ENCODE measurements at places on chromosomes 13 and 19.

DNA sequence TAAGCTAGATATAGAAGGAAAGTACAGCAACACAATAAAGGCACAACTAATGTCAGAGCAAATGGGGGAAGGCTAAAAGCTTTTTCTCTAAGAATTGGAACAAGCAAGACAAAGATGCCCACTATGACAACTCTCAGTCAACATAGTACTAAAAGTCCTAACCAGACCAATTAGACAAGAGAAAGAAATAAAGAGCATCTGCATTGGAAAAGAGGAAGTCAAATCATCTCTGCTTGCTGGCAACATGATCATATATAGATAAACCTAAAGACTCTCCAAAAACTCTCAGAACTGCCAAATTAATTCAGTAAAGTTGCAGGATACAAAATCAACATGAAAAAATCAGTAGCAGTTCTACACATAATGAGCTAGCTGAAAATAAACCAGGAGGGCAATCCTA lies 542.0 kb downstream of the DIAPH3 start:
- no peak for DNase-seq

DNA sequence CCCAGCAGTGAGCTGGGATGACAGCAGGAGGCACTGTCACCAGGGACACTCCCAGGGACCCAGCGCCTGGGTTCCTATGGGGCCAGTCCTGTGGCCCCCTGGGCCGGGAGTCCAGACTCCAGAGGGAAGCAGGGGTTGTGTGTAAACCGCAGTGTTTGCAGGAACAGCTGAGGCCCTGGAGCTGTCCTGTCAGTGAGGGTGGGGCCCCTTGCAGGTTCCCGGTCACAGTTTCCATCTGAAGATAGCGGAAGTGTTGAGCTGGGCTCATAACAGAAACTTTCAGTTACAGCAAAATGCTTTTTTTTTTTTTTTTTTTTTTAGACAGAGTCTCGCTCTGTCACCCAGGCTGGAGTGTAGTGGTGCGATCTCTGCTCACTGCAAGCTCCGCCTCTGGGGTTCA lies 17.7 kb upstream of the CSNK1G2 start:
- DNase-seq = no peak

DNA sequence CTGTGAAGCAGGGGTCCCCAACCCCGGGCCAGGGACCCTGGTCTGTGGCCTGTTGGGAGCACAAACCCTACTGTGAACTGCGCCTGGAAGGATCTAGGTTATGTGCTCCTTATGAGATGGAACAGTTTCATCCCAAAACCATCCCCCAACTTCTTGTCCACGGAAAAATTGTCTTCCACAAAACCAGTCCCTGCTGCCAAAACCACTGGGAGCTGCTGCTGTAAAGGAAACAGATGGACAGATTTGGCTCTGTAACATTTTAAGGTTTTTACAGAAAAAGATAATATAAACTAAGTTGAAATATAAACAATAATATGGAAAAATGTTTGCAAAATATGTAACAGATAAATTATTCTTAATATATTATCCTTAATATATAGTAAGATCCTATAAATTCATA lies 73.7 kb downstream of the COG6 start:
- no peak for DNase-seq

DNA sequence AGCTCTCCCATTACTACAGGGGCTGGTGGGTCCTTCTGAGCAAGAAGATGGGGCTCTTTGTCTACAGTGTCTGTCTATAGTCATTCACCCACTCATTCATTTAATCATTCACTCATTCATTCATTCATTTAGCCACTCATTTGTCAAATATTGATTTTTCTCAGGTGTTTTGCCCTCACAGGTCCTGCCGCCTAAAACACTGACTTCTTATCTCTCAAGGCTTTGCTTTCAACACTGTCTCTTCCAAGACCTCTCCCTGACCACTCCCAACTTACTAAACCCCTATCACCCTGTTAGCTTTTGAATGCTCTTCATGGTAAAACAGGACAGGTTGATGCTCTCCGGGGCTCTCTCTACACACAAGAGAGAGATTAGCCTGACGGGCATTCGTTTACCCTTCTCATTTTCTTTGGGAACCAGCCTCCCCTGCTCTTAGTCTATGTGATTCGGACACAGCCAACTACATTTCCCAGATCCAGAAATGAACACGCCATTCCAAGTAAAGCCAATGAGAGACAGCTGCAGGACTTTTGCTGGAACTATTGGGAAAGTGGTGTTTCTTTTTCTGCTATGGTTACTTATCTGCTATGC lies 22.7 kb downstream of the FAM187B start:
- no peak for DNase-seq

- no peak for DNase-seq
Measured at GRCh38 chr19:19513682-19514081, 1.7 kb downstream of the TSSK6 start.

DNA sequence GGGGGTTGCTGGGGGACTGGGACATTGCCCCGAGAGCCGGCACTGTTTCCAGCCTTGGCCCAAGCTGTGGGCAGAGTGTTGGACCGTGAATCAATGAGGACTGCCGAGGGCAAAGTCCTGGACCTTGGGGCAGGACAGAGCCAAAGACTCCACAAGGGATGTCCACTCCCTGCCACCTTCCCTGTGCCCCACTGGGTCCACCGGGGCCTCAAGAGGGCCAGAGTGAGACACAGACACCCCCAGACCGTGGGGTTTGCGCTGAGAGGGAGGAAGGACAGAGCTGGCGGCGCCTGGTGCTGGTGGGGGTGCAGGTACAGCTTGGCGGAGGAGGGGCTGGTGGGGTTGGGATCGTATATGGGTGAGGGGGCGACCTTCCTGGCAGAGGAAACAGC lies 11.8 kb downstream of the MAST3 start:
- DNase-seq = no peak

DNA sequence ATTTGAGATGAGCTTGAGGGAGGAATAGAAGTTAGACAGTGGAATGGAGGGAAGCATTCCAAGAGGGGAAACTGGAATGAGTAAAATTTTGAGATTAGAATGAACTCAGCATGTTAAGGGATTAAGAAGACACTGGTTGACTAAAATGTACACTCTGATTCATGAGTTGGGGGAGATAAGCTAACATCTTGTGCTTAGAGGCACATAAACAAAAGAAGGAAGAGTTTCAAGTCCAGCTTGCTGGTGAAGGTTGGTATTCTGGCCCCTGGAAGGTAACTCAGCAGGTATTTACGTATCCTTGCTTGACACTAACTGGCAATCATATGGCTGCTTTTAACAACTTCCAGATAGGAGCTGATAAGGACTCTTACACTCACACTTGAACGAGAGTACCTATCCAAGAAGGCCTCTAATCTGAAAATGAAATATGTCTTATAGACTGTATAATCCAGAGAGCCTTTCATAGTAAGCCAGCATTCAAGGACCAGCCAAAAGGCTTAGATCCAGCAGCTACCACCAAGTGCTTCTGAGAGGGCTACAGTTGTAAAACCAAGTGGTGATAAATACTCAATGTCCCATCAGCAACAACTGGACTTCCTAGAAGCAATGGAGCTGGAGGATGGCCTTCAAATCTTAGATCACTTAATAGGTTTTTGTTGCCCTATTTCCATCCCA lies 149.7 kb upstream of the SERP2 start:
- no peak for DNase-seq

- no peak for DNase-seq
Measured at GRCh38 chr13:113472355-113473025, 18.0 kb downstream of the DCUN1D2 start.

- DNase-seq = peak; percentile 67
Measured at GRCh38 chr13:41312176-41312500, 1.1 kb downstream of the NAA16 start.

DNA sequence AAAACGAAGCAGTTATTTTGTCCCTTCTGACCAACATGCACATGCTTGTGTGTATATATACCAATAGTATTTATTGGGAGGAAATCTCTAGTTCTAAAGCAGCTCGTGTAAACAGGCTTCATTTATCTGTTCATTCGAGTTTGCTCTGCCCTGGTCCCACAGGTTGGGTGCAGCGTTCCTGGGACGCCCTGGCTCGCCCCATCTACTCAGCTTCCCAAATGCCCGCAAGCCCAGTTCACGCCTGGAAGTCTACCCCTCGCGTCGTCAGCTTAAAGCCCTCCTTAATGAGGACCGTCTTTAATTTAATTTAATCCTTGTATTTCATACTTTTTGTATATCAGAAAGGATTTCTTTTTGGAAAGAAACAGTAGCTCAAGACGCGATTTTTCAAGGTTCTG lies 604 bp downstream of the THSD1 start:
- DNase-seq = peak; percentile 27

- no peak for DNase-seq
Measured at GRCh38 chr19:34767951-34768350, 5.1 kb downstream of the ZNF599 start.

GRCh38 chr13:111505175-111505777 lies 184.8 kb downstream of the TEX29 start:
- DNase-seq = no peak

GRCh38 chr13:21673539-21673788 lies 2.6 kb downstream of the FGF9 start:
- no peak for DNase-seq

- peak; percentile 25 for DNase-seq
Measured at GRCh38 chr19:3162418-3163229, 15.9 kb upstream of the S1PR4 start.

GRCh38 chr19:45514376-45515051 lies 7.2 kb downstream of the VASP start:
- DNase-seq = no peak

DNA sequence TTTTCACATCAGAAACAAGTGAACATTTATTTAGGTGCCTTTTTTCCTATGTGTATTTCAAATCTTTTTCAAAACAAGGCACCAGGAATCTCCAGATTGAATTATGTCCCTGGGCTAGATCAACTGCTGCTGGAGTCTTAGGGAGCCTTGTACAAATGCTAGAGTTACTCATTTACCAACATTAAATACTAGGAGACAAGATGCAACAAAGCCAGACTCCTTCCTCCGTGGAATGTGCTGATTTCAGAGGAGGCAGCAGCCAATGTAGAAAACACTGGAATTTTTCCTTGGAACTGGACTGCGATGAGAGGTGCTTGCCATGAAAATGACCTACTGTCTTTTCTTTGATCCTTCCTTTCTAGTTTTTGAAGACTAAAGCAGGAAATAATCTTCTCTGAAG lies 1514.7 kb upstream of the MIR17HG start:
- DNase-seq = no peak

- no peak for DNase-seq
Measured at GRCh38 chr13:98934243-98934642, 43.6 kb downstream of the DOCK9 start.

DNA sequence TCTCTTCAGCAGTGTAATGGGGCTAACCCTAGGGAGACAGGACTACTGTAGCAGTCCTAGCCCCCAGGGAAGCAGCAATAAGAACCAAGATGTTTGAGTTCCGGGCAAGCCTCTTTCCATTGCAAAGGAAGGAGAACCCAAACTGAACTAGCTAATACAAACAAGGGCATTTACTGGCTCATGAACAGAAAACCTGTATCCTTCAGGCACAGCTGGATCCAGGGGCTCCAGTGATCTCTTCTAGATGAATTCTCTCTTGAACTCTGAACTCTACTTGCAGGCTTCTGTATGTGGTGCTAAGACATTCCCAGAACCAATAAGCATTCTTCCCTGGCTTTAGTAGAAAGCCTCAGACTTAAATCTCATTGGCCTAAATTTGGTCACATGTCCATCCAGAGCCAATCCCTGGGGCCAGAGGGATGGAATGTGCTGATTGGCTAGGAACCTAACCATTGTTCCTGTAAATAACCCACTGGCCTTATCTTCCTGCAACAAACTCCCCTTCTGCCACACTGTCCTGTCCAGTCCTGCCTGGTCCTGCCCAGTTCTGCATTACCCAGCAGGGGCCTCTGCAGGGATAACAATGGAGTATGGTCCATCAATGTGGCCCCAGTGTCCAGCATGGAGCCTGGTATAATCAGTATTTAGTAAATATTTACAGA lies 3.9 kb upstream of the PODNL1 start:
- DNase-seq = no peak

DNA sequence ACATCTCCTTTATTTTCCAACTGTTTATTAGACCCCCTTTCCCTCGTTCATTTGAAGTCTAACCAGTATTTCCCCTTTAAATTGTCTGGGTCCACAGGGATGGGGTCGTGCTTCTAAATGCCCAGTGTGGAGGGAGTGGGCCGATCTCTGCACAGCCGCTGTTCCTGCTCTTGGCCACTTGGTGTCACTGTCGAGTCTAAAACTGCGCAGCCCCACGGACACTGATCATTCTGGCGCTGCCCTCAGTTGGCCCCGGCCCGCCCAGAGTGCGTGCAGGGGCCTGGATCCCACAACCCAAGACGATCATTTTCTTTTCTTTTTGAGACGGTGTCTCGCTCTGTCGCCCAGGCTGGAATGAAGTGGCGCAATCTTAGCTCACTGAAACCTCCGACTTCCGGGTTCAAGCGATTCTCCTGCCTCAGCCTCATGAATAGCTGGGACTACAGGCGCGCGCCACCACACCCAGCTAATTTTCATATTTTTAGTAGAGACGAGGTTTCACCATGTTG lies 12.0 kb downstream of the WDR88 start:
- DNase-seq = peak; percentile 75

GRCh38 chr13:45728759-45729158 lies 26.6 kb downstream of the CBY2 start:
- DNase-seq = no peak

DNA sequence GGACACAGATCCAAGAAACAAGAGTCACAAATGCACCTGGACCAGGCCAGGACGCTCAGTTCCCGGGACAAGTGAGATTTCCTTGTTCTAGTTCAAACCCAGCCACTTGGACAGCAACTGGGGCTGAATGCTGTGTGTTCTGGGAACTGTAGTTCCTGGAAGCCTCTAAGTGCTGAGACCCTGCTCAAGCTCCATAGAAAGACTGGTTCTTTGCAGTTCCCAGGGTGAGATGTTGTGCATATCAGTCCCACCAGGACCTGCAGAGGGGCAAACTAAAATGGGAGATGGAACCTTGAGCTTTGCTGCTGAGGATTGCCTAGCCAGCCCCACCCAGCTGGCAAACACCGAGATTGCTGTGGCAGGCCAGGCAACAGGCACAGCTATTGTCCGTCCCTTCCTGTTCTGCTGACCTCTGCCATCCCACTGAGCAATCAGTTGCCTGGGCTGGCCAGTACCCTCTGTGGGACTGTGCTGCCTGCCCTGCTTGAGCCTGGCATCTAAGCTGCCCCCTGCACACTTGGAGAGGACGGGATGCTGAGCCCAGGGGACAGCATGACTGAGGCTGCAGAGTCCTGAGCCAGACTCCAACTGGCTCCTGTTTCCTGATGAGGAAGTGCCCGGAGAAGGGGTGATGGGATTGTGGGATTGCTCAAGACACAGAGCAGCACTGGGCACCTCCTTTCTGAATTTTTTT lies 1.4 kb upstream of the GIPC1 start:
- DNase-seq = peak; percentile 36

GRCh38 chr13:19695428-19695827 lies 62.0 kb downstream of the MPHOSPH8 start:
- DNase-seq = no peak
